ENCODE measurements at places on chromosomes 7 and 10. TPM values are rescaled to one million over a fixed set of nuclear protein-coding genes. Genes with fewer than 3 reads are reported as not detected.

CFAP46 gene
- total RNA-seq = 2.0 TPM

AGMO gene
- under 0.01 TPM for total RNA-seq

SHH gene
- total RNA-seq = 1.6 TPM

CYP2C18 gene
- total RNA-seq = under 0.01 TPM

NAT16 gene
- 0.82 TPM for total RNA-seq

Measured in frontal cortex (tissue), 4 donors.